ENCODE measurements at places on chromosomes 12 and 14. TPM values are rescaled to one million over a fixed set of nuclear protein-coding genes. Genes with fewer than 3 reads are reported as not detected.

Gene COX8C
- total RNA-seq = not detected

Gene NOC4L
- total RNA-seq = 9.2 TPM

Gene HSPB8
- total RNA-seq = 14.0 TPM

Gene GPR84
- total RNA-seq = 0.18 TPM

Gene CEP290
- 8.9 TPM for total RNA-seq

Gene ZNF219
- 112 TPM for total RNA-seq

Gene TCL1B
- not detected for total RNA-seq

Gene KNTC1
- 5.7 TPM for total RNA-seq
